Choroid plexus epithelial cell (primary cell): ENCODE measurements at places on chromosomes 12 and 14.
A peak's percentile ranks its signal among the peaks of the same experiment; 100 is the strongest.

DNA sequence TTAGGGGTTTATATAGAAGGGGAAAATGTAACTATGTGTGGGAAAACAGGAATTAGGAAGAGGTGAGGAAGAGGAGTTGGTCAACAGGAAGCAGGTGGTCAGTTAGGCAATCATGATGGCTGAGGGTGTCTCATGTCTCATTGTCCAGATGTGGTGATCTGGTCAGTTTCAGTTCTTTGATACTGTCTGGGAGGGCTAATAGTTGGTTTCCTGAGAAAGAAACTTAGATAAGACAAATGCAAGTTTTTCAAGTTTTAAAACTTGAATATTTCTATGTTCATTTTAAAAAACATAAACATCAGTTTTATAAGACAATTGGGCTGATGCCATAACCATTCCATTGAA is 1121.8 kb upstream of the USP15 start:
- no peak for DNase-seq

- DNase-seq = peak; percentile 86
Observed at GRCh38 chr12:47819896-47820630, at the start of gene HDAC7. Gene HDAC7 (minus strand): TSS chr12:47819903. CDS start chr12:47819785, 118 bp downstream.

GRCh38 chr14:99300190-99300589 is 28.2 kb upstream of the BCL11B start:
- DNase-seq = no peak

DNA sequence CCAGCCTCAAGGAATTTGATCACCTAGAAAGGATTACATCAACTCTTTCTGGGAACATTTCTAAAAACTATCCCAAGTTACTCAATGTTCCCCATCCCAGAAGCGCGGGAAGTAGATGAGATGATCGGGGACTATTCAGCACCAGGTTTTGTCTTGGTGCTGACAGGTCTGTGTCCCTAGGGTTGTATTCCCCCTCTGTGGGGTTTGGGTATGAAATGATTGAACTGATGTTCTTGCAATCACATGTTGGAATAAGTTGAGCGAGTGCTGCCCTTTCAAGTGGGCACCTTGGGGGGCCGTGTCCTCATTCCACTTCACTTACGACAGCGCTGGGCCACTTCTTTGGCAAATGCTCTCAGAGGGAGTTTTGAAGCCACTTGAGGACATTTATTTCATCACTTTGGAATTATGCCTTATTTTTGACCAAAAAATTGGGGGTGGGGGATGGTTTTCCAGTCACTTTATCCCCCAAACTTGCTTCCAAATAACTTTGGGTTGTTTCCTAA is 69.8 kb downstream of the RFX4 start:
- DNase-seq = no peak

- no peak for DNase-seq
Observed at GRCh38 chr12:23617749-23618148, 331.7 kb downstream of the SOX5 start.

GRCh38 chr12:63023926-63024325 is 89.0 kb upstream of the PPM1H start:
- peak; percentile 13 for DNase-seq

- DNase-seq = no peak
Observed at GRCh38 chr14:101821528-101821927, 60.0 kb downstream of the PPP2R5C start.

GRCh38 chr12:105933671-105934665 is 204.8 kb downstream of the NUAK1 start:
- peak; percentile 97 for DNase-seq

GRCh38 chr12:47035484-47035883 is 43.9 kb upstream of the PCED1B start:
- DNase-seq = peak; percentile 53

DNA sequence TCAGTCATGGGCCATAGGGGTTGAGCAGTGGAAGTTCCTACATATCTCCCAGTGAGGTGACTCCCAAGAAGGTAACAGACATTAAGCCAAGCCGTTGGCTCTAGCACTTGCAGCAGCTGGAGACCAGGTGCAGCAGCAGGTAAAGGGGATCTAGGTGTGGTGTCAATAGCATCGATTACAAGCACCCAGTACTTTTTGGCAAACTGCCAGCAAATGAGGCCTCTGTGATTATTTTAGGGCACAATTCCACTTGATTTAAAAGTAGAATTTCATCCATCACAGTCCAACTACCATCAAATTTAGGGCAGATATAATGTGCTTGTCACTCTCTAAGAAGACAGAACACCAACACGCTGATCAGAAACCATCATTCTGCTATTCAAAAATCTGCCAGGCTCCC is 224.1 kb upstream of the EGLN3 start:
- no peak for DNase-seq

GRCh38 chr12:122366685-122367475 is 55.6 kb downstream of the CLIP1 start:
- peak; percentile 96 for DNase-seq

DNA sequence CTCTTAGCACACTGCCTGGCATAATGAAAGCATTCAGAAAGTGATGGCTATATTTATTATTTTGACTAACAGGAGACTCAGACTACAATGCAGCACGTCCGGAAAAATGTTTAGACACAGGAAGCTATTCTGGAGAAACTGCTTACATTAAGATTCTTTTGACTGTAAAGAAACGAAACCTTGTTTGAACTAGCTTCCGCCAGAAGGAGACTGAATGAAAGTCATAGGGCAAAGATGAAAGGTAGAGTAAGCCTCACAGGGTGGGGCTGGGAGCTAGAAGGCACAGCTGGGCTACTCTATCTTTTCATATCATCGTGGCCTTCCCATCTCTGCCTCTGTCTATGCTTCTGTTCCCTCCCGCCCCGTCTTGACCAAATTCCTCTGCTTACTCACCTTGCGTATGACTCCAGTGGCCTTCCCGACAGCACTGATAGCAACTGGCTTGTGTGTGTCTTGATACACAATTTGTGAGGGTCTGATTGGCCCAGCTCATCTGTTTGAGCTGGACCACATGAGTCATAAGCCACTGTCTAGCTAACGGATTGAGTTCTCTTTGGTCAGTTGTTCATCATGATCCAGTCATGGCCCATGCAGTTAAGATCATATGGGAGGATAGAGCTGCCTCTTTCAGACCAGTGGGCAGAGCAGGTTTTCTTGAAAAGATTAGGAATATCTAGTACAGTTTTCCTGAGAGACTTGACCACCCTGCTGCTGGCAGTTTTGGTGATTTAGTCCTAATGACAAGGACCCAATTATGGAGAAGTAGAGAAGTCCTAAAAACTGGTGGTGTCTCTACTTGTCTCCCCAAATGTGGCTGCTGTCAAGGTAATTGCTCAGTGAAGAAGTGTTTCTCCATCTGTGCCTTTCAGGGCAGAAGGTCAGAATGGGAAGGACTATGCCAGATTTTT is 151.5 kb upstream of the SLC38A2 start:
- peak; percentile 84 for DNase-seq

DNA sequence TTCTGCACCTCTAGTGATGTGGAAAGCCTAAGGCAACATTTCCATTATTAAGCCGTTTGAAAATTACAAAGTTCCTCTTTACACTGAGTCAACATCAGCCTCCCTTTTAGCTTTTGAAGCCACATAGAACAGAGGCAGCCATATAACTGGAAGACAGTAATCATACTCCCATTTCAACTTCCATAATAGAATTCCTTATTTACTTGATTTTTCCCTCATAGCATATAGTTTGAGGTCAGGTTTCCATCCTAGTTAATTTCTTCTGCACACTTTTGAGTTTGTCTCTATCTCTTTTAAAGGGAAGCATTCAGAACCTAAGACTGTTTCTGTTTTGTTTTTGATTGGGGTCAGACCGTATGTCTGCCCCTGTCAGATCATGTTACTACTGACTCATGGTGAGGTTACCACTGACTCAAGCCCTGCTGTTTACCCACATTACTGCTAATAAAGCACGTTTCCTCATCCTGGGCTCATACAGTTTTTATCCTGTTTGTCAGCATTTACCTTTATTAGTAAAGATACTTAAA is 161.0 kb downstream of the SLC38A4 start:
- DNase-seq = peak; percentile 97

DNA sequence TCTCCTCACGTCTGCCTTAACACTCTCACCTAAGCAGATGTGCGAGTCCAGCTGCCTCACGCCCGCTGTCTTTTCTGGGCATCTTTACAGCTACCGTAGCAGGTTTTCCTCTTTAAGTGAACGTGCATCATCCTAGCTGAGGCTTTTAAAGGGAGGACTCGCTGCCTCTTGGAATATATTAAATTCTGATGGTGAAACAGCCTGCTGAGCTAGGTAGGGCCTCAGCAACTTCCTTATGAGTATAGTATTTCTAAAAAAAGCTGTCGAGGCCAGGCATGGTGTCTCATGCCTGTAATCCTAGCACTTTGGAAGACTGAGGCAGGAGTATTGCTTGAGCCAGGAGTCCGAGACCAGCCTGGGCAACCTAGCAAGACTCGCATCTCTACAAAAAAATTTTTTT is 32.2 kb downstream of the TESC start:
- no peak for DNase-seq

GRCh38 chr12:104524034-104524832 is 67.5 kb downstream of the CHST11 start:
- no peak for DNase-seq

DNA sequence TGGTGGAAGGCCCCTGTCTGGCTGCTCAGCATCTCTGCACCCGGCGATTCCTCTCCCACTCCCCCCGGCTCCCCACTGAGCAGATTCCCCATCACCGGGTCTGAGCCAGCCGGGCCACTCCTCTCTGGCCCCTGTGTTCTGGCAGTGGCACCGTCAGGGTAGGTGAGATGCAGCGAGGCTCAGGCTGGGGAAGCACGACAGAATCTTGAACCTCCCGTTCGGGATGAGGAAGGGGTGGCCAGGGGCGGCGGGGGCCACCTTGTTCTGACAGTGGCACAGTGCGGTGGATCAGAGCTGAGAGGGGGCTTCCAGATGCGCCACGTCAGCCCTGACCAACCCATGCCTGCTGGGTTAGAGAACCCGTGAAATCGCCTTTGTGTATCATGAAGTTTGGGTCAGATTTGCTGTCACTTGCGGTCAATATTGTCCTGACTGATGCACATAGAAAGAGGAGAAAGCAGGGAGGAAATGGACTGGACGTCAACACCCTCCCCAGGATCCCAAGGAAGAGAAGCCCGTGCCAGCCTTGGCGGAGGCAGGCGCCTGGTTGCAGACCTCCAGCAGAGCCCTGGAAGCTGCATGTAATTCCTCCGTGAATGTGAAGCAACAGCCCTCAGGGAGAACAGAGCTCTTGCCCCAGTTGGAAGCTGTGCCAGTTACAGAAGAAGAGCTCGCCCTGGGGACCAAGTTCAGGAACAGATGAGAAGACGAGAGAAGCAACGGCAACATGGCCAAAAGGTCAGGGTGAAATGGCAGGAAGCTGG is 137.1 kb upstream of the SFSWAP start:
- no peak for DNase-seq

DNA sequence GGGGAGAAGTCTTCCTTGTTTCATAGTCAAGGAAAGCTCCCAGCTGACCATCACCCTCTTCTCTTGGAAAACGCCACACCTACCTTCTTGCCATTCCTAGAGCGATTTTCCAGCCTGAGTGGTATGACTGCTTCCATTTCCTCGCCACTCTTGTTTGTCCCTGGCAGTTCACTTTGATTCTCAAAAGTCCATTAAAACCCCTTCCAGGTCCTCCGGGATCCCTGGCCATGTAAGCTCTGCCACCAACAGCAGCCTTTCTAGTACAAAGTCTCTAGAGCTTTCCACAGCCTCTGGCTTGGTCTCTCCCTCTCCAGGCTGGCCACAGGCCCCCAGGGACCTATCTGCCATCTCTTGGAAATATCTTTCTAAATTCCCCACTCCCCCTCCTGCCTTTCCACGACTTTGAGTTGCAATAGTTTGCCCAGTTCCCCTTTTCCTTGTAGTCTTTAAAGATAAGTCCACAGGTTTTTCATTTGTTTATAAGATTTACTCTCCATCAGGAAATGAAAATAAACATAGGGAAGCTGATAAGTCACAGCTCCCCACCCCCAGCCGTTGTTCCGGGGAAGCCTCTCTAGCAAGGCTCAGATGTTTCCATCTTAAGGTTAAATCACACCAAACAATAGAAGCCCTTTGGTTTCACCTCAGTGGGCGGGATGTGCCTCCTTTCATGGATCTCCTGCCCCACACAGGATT is 42.9 kb upstream of the SINHCAF start:
- DNase-seq = peak; percentile 21

DNA sequence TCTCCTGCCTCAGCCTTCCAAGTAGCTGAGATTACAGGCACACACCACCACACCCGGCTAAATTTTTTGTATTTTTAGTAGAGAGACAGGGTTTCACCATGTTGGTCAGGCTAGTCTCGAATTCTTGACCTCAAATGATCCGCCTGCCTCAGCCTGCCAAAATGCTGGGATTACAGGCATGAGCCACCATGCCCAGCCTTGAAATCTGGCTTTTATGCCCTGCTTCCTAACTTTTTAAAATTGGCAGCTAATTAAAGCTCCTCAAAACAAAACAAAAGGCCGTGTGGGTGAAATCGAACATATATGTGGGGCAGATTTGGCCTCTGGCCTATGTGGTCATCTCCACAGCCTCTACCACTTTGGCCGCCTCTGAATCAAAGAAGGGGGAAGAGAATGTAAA is 37.9 kb downstream of the KCTD10 start:
- DNase-seq = no peak

GRCh38 chr12:85836197-85837090 is at the start of gene RASSF9:
Gene RASSF9 (minus strand): TSS chr12:85836409. CDS start chr12:85836201, 208 bp downstream.
- DNase-seq = peak; percentile 90

DNA sequence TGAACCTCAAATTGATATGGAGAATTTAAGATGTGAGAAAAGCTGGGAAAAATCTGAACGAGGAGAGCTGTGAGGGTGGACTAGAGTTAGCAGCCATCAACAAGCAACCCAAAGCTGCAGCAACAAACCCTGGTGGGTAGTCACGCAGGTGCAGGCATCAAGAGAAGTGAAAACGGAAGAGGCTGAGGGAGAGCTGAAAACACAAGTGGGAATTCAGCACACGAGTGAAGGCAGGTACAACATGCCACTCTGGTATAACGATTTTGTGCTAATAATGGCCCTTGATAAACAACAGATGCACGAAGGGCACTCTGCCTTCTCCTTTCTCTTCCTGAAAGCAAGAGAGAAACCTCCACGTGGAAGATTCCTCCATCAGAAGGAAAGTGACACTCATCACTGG is 11.5 kb downstream of the TCL1B start:
- no peak for DNase-seq

DNA sequence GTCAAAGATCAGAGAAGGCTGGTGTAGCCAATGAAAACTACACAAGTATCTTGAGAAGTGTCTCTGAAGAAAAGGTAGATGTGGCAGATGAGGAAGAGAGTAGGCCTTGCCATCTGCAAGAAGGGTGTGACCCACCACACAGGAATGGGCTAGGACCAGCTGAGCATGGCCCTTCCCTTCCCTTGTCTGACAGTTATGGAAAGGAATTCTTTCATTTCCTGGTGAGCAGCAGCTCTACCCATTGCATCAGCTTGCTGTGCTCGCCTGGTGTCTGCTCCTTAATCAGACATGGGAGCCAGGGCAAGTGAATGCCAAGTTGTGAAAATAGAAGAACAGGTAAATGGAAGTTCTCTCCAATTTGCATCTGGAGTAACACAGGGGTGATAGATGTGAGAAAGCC is 145.2 kb upstream of the KRR1 start:
- DNase-seq = peak; percentile 85

GRCh38 chr12:127660961-127661360 is 606.0 kb upstream of the TMEM132C start:
- no peak for DNase-seq
